ENCODE measurements at places on chromosomes 3 and 15.

- DNase-seq: no peak
Observed at GRCh38 chr3:117710501-117710900, 1000.9 kb downstream of the TUSC7 start.

DNA sequence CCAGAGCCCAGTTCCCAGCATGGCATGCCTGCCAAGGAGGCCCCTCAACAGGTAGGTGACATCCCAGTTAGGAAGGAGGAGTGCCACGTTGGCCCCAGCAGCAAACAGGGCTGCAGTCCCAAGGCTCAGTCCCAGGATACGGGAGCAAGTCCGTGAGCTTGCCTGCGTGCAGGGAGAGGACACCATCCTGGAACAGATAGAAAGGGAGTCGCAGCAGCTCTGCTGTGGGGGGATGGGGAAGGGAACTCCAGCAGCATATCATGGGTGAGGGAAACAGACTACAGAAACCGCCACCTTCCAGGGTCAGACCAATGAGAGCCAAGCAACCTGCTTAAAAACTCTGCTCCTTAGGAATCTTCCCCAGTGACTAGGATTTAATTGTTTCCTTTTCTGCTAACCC lies 9.4 kb upstream of the DYNLT2B start:
- DNase-seq: no peak

GRCh38 chr3:54347060-54347459 lies 224.7 kb downstream of the CACNA2D3 start:
- no peak for DNase-seq

GRCh38 chr15:54556231-54556630 lies 578.0 kb downstream of the UNC13C start:
- DNase-seq: no peak

DNA sequence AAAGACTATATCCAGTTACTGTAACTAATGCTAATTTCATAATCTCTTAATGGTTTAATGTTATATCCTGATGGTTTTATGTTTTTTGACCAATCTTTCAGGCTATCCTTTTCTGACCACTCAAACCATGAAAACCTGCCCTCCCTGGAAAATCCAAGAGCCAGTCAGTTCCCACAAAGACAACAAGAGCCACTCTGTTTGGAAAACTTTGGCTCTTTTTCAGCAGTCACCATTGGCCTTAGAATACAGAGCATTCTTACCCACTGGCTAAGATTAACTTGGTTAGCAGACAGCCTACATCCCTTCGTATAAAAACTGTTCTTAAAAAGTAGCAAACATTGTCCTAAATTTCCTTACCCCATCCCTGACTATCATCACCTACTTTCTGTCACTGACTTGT lies 32.9 kb downstream of the ALCAM start:
- no peak for DNase-seq

GRCh38 chr15:31985607-31986006 lies 44.7 kb upstream of the CHRNA7 start:
- no peak for DNase-seq

GRCh38 chr3:113286524-113286923 lies 75.2 kb downstream of the BOC start:
- DNase-seq: no peak

All from HFFc6 (cell line).